Fibroblast of upper back skin (primary cell): ENCODE measurements at places on chromosomes 1 and 21.

GRCh38 chr1:54219688-54220003 lies 19.7 kb downstream of the MRPL37 start:
- DNase-seq, result no peak

DNA sequence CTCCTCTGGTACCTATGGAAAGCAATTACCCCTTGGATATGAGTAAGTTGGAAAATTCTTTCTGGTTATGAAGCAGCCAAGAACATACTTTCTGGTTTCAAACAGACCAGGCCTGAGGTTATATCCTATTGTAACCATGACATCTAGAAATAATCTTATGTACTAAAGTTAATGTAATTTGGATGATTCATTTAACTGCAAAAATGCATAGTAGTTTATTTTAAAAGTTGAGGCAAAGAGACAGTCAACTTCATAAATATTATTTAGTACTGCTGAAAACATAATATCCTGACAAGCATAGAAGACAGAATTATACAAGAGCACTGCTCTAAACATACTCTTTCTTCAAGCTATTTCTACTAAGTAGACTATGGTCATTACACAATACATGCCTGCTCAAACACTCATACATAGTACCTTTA lies 25.5 kb downstream of the ODF2L start:
- peak; percentile 88 for DNase-seq

- DNase-seq, result peak; percentile 67
Observed at GRCh38 chr1:204647114-204647804, 38.3 kb downstream of the LRRN2 start.

DNA sequence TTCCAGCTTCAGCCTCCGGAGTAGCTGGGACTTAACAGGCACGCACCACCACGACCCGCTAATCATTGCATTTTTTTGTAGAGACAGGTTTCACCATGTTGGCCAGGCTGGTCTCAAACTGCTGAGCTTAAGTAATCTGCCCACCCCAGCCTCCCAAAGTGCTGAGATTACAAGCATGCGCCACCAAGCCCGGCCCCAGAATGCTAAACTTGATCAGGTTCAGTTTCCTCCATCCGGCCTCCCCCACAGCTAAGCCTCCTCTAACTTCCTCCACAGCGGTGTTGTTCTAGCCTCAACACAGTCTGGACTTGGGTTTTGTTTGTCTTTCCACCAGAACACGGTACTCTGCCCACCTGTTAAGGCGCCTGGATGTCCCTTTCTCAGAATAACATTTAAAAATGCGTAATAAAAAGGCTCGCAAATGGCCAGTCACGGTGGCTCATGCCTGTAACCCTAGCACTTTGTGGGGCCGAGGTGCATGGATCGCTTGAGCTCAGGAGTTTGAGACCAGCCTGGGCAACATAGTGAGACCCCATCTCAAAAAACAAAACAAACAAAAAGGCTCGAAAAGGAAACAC lies 2.4 kb downstream of the PARP1 start:
- DNase-seq, result no peak

DNA sequence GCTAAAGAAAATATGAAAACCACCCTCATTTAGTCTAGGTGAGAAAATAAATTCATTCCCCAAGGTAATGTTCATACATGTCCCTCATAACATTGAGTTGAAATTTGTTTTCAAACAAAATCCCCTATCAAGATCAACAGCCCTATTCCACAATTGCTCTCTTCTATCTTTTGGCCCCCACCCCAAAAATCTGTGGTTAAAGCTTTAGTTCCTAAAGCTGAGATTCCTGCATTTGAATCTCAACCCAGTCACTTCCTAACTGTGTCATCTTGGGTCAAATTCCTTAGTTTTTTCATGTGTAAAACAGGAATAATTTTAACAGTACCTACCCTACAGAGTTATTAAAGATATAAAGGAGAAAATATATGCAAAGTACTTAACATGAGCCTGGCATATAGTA lies 22.0 kb downstream of the KIAA0319L start:
- no peak for DNase-seq

GRCh38 chr1:156425943-156426342 lies 56.9 kb downstream of the RHBG start:
- no peak for DNase-seq

DNA sequence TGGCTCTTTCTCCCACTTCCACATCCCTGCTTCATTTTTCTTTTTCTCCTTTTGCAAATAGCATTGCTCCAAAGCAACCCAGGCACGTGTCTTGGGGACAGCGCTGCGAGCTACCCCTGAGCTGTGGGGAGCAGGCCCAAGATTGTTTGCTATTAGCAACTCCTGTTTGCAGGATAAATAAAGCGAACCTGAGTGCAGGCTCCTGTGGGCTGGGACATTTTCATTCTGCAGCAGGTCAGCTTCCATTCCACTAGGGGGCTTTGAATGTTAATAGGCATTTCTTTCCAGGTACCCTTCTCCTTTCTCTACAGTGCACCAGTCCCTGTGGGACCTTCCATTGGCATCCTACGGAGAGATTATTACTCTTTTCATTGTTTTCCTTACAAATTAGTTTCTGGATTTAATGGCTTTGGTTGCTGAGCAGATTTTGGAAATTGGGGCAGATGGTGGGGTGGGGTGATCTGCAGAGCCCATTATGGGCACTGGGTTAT lies 54.0 kb downstream of the OLFML3 start:
- peak; percentile 33 for DNase-seq
